Natural killer cell (primary cell): ENCODE measurements at places on chromosomes 16 and 17. TPM values are rescaled to one million over a fixed set of nuclear protein-coding genes. Genes with fewer than 3 reads are reported as not detected.

Gene NLRC3
- total RNA-seq: 98.8 TPM

DNA sequence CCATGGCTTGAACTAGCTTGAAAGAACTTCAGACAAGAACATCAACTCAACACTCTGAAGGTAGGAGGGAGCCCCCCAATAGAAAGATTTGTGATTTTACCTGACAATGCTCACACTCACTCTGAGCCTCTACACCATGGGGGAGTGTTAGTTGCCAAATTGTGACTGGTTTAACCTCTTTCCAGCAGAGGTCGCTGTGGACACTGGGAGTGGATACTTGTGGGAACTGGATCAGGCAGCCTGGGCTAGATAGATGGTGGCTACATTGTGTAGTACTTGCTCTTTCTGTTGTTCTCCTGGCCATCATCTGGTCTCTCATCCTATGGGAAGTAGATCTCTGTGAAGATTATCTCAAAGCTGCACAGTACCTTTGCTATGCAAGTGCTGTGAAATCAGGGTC is 2.9 kb downstream of the SMPD3 start:
- H3K27ac ChIP-seq: no peak overlapping the region
- peaks cover 21% of the 10 kb centered on the region for H3K4me1 ChIP-seq
- H3K27me3 ChIP-seq: peaks cover 39% of the 10 kb centered on the region
- no peak overlapping the region for H3K4me3 ChIP-seq

DNA sequence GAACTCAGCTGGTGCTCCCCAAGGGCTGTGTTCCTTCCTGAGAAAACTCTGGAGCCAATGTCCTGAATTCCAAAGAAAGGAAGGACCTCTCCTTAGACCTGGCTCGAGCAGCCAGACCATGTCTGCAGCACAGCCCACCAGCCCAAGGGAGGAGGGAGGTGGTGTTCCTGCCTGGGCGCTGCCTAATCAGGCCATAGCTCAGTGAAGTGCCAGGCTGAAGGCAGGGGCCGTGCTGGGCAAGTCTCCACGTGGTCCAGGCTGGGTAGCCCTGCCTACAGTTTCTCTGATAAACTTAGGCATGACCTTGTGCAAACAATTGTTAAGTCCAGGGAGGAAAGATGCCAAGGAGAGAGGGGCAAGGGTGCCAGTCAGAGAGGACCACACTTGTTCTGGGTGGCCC is 76.8 kb downstream of the MPRIP start:
- H3K27ac ChIP-seq: peak overlapping the region; percentile 95
- H3K4me3 ChIP-seq: no peak overlapping the region
- no peaks in the 10 kb centered on the region for H3K36me3 ChIP-seq
- no peak for DNase-seq
- no peaks in the 10 kb centered on the region for H3K27me3 ChIP-seq

DNA sequence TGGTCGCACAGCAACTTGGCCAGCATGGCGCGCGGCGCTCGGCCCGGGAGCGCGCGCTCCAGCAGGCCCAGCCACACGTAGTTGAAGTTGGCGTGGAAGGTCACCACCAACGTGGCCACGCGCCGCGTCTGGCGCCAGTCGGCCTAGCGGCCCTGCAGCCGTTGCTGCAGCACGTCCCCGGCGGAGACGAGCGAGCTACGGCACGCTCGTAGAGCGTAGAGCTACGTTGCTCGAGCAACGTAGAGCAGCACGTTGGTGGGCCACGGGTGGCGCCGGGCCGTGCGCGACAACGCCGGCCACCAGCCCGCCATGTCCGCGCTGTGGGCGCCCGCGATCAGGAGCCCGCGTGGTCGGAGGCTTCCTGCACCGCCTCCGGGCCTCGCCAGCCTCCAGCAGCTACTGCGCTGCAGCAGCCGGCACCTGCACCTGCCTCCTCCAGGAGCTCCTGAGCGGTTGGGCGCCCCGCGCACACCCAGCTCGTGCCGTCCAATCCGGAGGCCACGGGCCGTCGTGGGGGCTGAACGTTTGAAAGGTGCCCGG is 13.4 kb upstream of the SULT1A1 start:
- H3K36me3 ChIP-seq: no peaks in the 10 kb centered on the region
- no peaks in the 10 kb centered on the region for H3K27me3 ChIP-seq
- peak overlapping the region; percentile 27 for H3K4me3 ChIP-seq

DNA sequence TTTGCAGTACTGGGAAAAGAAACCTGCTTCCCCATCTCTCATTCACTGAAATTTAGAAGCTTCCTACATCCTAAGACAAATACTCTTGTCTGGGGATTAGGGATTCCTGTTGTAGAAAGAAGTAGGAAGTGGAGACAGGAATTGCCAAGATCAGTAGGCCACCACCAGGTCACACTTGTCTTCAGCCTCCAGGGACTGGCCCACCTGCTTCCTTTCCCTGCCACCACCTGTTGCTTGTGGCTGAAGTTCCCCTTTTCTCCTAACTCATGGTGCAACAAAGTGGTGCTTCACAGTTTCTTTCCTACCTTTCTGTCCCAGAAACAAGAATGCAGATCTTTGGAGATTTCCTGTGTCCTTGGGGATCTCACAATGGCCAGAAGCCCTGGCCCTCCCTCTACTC is 82.4 kb downstream of the WNT3 start:
- no peak overlapping the region for H3K27ac ChIP-seq
- peaks cover 11% of the 10 kb centered on the region for H3K36me3 ChIP-seq

GRCh38 chr16:73882651-73883050 is 414.0 kb upstream of the PSMD7 start:
- H3K27ac ChIP-seq: no peak overlapping the region
- no peak for DNase-seq
- H3K4me3 ChIP-seq: no peak overlapping the region
- no peaks in the 10 kb centered on the region for H3K36me3 ChIP-seq

DNA sequence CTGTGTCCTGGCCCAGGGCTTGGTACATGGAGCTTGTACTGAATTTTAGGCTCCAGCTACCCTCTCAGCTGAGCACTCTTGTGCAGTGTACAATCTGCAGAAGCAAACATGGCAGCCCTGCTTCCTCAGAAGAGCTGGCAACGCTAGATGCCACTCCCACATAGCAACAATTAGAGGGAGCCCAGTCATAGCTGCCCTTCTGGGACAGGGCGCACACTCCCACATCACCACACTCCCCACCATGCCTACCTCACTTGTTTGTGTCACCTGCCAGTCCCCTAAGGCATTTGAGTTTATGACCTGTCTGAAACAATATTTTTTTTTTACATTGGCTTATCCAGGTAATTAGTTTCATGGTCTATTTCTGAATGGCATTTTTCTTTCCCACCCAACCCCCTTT is 72.3 kb downstream of the C17orf67 start:
- no peaks in the 10 kb centered on the region for H3K27me3 ChIP-seq
- H3K4me1 ChIP-seq: no peaks in the 10 kb centered on the region
- no peak overlapping the region for H3K4me3 ChIP-seq
- no peak for DNase-seq

DNA sequence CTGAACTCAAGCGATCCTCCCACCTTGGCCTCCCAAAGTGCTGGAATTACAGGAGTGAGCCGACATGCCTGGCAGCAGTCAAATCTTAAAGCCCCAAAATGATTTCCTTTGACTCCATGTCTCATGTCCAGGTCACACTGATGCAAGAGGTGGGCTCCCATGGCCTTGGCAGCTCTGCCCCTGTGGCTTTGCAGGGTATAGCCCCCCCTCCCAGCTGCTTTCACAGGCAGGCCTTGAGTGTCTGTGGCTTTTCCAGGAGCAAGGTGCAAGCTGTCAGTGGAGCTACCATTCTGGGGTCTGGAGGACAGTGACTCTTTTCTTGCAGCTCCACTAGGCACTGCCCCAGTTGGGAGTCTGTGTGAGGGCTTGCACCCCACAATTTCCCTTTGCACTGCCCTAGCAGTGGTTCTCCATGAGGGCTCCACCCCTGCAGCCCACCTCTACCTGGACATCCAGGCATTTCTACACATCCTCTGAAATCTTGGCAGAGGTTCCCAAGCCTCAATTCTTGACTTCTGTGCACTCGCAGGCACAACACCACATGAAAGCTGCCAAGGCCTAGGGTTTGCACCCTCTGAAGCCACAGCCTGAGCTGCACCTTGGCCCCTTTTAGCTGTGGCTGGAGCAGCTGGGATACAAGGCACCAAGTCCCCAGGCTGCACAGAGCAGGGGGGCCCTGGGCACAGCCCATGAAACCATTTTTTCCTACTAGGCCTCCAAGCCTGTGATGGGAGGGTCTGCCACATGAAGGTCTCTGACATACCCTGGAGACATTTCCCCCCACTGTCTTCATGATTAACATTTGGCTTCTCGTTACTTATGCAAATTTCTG is 79.3 kb upstream of the ARL4D start:
- no peaks in the 10 kb centered on the region for H3K27me3 ChIP-seq
- H3K4me1 ChIP-seq: no peaks in the 10 kb centered on the region
- no peak for DNase-seq
- H3K4me3 ChIP-seq: no peak overlapping the region
- H3K36me3 ChIP-seq: no peaks in the 10 kb centered on the region

Gene TP53TG3C
- total RNA-seq: not detected

- DNase-seq: no peak
- H3K27me3 ChIP-seq: peaks cover 39% of the 10 kb centered on the region
- H3K27ac ChIP-seq: no peak overlapping the region
- H3K4me3 ChIP-seq: no peak overlapping the region
- peaks cover 34% of the 10 kb centered on the region for H3K4me1 ChIP-seq
These were observed 6.7 kb downstream of the BAHCC1 start for GRCh38 chr17:81401723-81402529.

DNA sequence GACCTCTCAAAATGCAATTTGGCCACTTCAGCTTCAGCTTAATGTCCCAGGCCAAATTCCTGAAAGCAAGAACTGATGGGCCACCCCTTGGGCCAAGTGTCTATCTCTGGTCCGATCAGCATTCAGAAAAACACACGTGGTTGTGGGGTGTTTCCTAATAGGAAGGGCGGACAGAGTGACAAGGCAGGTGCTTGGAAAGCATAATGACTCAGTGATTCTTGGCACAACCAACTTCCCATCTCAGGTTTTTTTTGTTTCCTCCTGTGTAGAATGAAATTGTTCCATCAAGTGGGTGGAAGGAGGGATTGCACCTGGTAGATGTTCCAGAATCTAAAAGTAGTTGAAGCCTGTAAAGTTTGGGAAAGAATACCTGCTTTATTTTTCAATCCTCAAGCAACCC is 155.6 kb downstream of the HS3ST2 start:
- H3K4me1 ChIP-seq: no peaks in the 10 kb centered on the region
- no peak for DNase-seq
- H3K27me3 ChIP-seq: no peaks in the 10 kb centered on the region
- no peak overlapping the region for H3K4me3 ChIP-seq
- no peak overlapping the region for H3K27ac ChIP-seq

DNA sequence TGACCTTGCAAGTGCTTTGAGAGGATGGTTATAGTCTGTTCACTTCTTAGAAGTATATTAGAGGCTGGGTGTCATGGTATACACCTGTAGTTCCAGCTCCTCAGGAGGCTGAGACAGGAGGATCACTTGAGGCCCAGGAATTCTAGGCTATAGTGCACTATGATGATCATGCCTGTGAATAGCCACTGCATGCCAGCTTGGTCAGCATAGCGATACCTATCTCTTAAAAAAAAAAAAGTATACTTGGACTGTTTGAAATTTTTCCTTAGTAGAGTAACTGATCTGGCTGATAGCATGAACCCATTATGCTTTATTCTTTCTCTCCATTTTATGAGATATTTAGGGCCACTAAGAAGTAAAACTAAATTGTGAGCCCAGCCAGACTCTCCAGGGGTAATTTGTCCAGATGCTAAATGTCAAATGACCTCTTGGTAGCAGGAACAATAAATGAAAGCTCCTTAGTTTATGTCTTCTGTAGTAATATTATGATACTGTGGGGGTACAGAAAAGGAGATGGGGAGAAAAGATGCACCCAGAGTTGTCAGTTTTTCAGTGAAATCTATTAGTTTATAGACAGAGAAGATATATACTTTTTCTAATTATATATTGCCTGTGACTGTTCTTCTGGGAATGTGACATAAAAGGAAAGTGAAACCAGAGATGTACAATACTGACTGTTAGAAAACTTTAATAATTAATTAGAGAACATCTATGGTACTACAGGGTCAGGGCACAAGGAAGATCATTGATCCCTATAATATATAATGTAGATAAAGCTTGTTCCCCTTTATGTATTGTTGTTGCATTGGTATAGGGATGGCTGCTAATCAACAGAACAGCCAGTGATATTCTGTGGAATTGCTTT is 335.3 kb upstream of the TBX2 start:
- DNase-seq: no peak
- H3K27ac ChIP-seq: no peak overlapping the region
- no peaks in the 10 kb centered on the region for H3K36me3 ChIP-seq
- no peak overlapping the region for H3K4me3 ChIP-seq
- H3K4me1 ChIP-seq: no peaks in the 10 kb centered on the region

- H3K27me3 ChIP-seq: no peaks in the 10 kb centered on the region
- DNase-seq: no peak
- peaks cover 7% of the 10 kb centered on the region for H3K36me3 ChIP-seq
- H3K4me1 ChIP-seq: no peaks in the 10 kb centered on the region
- no peak overlapping the region for H3K4me3 ChIP-seq
These were observed 201.6 kb upstream of the C17orf78 start for GRCh38 chr17:37174205-37174604.

- H3K4me1 ChIP-seq: no peaks in the 10 kb centered on the region
- H3K27ac ChIP-seq: no peak overlapping the region
- H3K27me3 ChIP-seq: no peaks in the 10 kb centered on the region
- no peak overlapping the region for H3K4me3 ChIP-seq
These were observed 12.5 kb upstream of the BRIP1 start for GRCh38 chr17:61875804-61876203.

DNA sequence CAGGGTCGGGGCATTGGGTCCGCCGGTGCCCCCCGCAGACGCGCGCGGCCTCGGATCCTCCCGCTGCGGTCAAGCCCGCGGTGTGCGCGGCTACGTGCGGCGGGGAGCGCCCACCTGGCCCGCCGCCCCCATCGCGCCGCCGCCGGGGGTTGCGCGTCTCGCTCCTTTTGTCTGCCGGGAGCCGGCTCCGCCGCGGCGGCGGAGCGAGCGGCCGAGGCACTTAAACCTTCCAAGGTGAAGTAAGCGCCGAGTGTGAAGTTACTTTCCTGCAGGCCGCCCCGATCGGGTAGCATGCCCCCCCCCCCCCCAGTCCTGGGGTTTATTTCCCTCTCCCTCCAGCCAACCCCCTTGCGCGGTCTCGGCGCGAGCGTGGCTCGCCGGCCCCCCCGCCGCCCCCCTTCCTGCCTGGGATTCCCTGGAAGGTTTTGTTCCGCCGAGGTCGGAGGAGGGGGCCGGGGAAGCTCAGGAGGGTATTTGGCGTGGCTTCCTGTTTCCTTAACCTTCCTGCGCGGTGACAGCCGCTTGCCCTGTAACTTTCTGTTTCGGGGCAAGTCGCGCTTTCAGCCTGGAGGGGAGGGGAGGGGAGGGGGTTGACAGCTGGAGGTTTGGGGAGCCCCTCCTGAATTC is 56.6 kb upstream of the GSE1 start:
- DNase-seq: peak; percentile 81
- no peaks in the 10 kb centered on the region for H3K36me3 ChIP-seq
- no peaks in the 10 kb centered on the region for H3K27me3 ChIP-seq
- peak overlapping the region; percentile 100 for H3K4me3 ChIP-seq

GRCh38 chr17:47660064-47660492 is 10.4 kb downstream of the KPNB1 start:
- peaks cover 86% of the 10 kb centered on the region for H3K36me3 ChIP-seq
- no peaks in the 10 kb centered on the region for H3K27me3 ChIP-seq
- H3K27ac ChIP-seq: peak overlapping the region; percentile 85
- peak overlapping the region; percentile 39 for H3K4me3 ChIP-seq
- H3K4me1 ChIP-seq: peaks cover 12% of the 10 kb centered on the region

Gene AXIN1
- total RNA-seq: 106 TPM

- no peak overlapping the region for H3K27ac ChIP-seq
- no peak overlapping the region for H3K4me3 ChIP-seq
- no peaks in the 10 kb centered on the region for H3K36me3 ChIP-seq
- no peaks in the 10 kb centered on the region for H3K4me1 ChIP-seq
These were observed 37.0 kb upstream of the C16orf78 start for GRCh38 chr16:49336581-49336980.

Gene ADGRG3
- total RNA-seq: 57.3 TPM
